ENCODE measurements at places on chromosomes 5 and 9.

GRCh38 chr5:103758996-103759395 is 196.4 kb upstream of the NUDT12 start:
- DNase-seq = no peak
- no peak overlapping the region for H3K27ac ChIP-seq
- no peaks in the 10 kb centered on the region for H3K4me1 ChIP-seq
- H3K36me3 ChIP-seq = no peaks in the 10 kb centered on the region
- no peak overlapping the region for H3K4me3 ChIP-seq

DNA sequence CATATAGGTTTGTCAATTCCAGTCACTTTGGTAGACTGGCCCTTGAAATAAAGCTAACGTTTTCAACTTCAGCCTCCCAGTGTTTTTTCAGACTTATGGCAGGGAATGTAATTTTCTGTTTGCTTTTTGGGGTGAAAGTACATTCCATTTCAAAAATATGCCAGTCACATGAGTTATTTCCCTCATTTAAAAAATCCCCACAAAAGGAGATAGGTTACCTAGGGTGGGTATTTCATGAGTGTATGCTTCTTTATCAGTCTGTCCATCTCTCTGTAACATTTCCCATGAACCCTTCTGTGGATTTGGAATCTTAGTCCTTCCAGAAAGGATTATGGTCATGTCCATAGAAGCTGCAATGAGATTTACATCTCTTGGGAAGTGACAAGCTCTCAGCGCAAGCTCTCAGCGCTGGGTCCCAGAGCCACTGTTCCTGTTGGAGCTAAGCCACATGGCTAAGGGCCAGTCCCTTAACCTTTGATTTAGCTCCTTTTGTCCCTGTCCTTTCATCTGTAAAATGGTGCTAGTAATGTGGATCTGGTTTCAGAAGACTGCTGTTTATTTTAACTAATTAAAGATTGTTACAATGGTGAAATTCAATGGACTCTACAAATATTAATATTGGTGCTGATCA is 294.9 kb downstream of the NR3C1 start:
- H3K4me3 ChIP-seq = no peak overlapping the region
- H3K27ac ChIP-seq = no peak overlapping the region
- no peak for DNase-seq
- peaks cover 6% of the 10 kb centered on the region for H3K36me3 ChIP-seq

DNA sequence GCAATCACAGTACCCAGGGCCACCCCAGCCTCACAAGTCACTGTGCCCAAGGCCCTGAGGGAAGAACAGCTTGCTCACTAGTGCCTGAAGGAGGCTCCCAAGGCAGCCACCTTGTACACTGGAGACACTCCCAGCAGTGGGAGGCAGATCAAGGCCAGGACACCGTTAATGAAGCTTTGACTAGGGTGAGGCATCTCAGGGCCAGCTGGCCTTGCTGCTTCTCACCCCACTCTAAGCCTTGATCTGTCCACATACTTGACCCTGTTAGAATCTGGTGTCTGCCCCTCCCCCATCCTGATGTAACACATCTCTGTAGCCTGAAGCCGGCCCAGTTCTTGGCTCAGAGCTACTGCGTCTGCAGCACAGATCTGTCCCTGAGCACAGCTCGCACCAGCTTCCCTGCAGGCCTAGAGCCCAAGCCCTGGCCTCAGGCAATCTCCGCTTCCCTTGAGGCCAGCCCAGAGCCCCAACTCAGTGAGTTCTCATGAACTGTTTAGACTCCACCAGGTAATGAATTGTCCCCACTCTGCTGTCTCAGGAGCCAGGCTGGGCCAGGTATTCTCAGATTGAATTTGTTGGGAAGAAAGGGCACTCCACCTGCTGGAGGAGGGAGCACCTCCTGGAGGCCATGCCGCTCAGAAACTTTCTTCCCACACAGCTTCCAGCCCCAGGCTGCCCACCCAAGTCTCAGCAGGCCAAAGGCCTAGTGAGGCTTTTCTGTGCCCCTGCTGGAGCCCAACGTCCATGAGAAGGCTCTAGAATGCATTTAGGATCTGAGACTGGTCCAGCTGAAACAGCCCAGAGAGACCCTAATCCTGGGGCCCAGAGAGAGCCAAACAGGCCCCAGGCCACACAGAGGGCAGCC is 13.4 kb upstream of the JADE2 start:
- no peak overlapping the region for H3K27ac ChIP-seq
- H3K4me1 ChIP-seq = peaks cover 16% of the 10 kb centered on the region
- no peaks in the 10 kb centered on the region for H3K36me3 ChIP-seq
- no peak overlapping the region for H3K4me3 ChIP-seq
- no peak for DNase-seq

GRCh38 chr5:44390351-44390750 is 1.1 kb upstream of the FGF10 start:
- H3K27me3 ChIP-seq = peaks cover 38% of the 10 kb centered on the region
- no peak overlapping the region for H3K27ac ChIP-seq
- no peak for DNase-seq
- no peak overlapping the region for H3K4me3 ChIP-seq
- H3K4me1 ChIP-seq = no peaks in the 10 kb centered on the region

Data from activated CD8-positive, alpha-beta memory T cell treated with anti-CD3 and anti-CD28 coated beads, Interleukin-2, amount 10 ng/mL, durations not matched to agents 7 days and 5 days (primary cell).